ENCODE measurements at places on chromosomes 4 and X. TPM values are rescaled to one million over a fixed set of nuclear protein-coding genes. Genes with fewer than 3 reads are reported as not detected.

GRCh38 chr4:39021631-39022030 is 10.6 kb downstream of the TMEM156 start:
- H3K27me3 ChIP-seq = no peaks in the 10 kb centered on the region
- H3K27ac ChIP-seq = no peak overlapping the region
- DNase-seq = no peak

- no peak for DNase-seq
- H3K36me3 ChIP-seq = no peaks in the 10 kb centered on the region
- H3K27ac ChIP-seq = no peak overlapping the region
- H3K4me1 ChIP-seq = no peaks in the 10 kb centered on the region
- no peaks in the 10 kb centered on the region for H3K27me3 ChIP-seq
Observed at GRCh38 chr4:155005395-155006090, 202.9 kb upstream of the NPY2R start.

GRCh38 chrX:129785160-129785947 is 5.6 kb downstream of the SASH3 start:
- no peaks in the 10 kb centered on the region for H3K27me3 ChIP-seq
- peaks cover 68% of the 10 kb centered on the region for H3K36me3 ChIP-seq
- H3K27ac ChIP-seq = peak overlapping the region; percentile 62
- DNase-seq = no peak
- peaks cover 81% of the 10 kb centered on the region for H3K4me1 ChIP-seq

DNA sequence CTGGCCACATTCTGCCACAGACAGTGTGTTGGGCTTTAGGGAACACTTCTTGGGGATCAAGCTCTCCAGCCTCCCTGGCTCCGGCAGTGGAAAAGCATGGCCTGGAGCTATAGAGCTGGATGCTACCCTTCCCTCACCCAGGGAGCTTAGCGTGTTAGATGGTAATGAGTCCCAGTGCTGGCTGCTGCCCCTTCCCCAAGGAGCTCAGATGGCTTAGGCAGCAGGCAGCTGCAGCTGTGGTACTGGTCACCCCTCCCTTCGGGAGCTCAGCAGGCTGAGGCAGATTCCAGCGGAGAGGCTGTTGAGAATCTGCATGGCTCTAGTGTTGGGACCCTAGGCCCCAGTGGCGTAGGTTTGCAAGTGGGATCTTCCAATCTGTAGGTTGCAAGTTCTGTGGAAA is 19.5 kb downstream of the TMEM144 start:
- no peak overlapping the region for H3K27ac ChIP-seq
- no peaks in the 10 kb centered on the region for H3K27me3 ChIP-seq
- DNase-seq = no peak
- H3K36me3 ChIP-seq = no peaks in the 10 kb centered on the region

Gene F9
- total RNA-seq = not detected

- H3K36me3 ChIP-seq = no peaks in the 10 kb centered on the region
- no peaks in the 10 kb centered on the region for H3K27me3 ChIP-seq
- no peak overlapping the region for H3K27ac ChIP-seq
- no peak for DNase-seq
- no peaks in the 10 kb centered on the region for H3K4me1 ChIP-seq
Observed at GRCh38 chrX:125289209-125289608, 30.5 kb upstream of the TEX13C start.

Gene OSTC
- 32.2 TPM for total RNA-seq

GRCh38 chr4:88457307-88458103 is 586 bp downstream of the HERC5 start:
- DNase-seq = no peak
- H3K36me3 ChIP-seq = no peaks in the 10 kb centered on the region
- no peaks in the 10 kb centered on the region for H3K27me3 ChIP-seq
- peak overlapping the region; percentile 12 for H3K27ac ChIP-seq
- H3K4me1 ChIP-seq = peaks cover 11% of the 10 kb centered on the region
- peak overlapping the region; percentile 95 for H3K4me3 ChIP-seq

DNA sequence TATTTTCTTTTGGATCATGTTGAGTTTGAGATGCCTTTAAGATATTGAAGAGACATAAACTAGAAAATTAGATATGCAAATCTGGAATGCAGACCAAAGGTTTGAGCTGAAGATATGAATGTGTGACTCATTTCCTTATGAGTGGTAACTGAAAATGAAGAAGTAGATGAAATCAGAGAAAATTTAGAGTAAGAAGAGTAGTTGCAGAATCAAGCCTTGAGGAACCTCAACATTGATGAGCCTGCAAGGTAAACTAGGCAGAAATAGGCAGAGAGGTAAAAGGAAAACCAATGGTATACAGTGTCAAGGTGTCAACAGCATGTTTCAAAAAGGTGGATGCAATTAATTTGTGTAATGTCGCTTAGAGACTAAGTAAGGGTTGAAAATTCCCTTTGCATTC is 142.8 kb downstream of the MOSPD2 start:
- DNase-seq = no peak
- no peak overlapping the region for H3K27ac ChIP-seq
- no peak overlapping the region for H3K4me3 ChIP-seq
- no peaks in the 10 kb centered on the region for H3K4me1 ChIP-seq
- no peaks in the 10 kb centered on the region for H3K36me3 ChIP-seq

DNA sequence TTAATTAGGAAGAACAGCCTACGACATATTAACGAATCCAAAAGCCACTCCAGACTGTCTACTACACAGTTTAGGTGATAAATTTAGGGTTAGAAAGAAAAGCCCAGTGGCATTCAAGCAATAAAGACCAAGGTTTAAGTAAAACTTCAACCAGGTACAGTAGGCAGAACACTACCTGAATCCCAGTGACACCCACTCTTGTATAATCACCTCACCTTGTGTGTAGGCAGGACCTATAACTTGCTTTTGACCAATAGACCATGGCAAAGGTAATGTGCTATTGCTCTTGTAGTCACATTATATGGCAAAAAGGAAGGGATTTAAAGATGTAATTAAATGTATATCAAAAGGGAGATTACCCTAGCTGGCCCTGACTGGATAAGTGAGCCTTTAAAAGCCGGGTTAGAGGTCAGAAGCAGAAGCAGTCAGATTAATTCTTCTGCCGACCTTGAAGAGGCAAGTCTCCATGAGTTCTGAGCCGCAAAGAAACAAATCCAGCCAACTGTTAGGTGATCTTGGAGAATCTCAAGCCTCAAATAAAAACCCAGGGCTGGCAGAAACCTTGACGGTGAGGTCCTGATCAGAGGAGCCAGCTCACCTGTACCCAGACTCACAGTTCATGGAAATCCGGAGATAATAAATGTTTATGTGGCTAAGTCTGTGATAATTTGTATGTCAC is 8.8 kb downstream of the FSTL5 start:
- DNase-seq = no peak
- H3K27ac ChIP-seq = no peak overlapping the region
- H3K4me3 ChIP-seq = no peak overlapping the region
- no peaks in the 10 kb centered on the region for H3K36me3 ChIP-seq
- H3K27me3 ChIP-seq = no peaks in the 10 kb centered on the region

Gene MAMLD1
- total RNA-seq = 0.45 TPM

DNA sequence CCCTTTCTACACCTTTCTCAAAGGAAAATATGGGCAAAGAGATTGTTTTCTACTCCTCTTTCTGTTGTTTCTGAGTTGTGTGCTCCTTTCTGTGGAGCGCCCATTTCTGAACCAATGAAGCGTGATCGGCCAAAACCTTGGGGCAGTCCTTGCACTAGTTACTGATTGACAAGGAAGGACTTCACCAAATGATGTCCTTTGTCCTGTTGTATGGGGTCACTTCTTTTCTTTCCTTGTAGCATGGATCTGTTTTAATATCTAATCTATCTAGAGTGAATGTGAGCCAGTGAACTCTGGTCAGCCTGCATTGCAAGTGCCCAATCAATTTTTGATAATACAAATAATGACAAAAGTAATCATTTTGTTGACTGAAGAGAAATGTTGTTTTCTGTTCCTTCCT is 94.5 kb downstream of the EGF start:
- no peaks in the 10 kb centered on the region for H3K4me1 ChIP-seq
- no peak overlapping the region for H3K27ac ChIP-seq
- H3K36me3 ChIP-seq = no peaks in the 10 kb centered on the region
- no peak for DNase-seq

DNA sequence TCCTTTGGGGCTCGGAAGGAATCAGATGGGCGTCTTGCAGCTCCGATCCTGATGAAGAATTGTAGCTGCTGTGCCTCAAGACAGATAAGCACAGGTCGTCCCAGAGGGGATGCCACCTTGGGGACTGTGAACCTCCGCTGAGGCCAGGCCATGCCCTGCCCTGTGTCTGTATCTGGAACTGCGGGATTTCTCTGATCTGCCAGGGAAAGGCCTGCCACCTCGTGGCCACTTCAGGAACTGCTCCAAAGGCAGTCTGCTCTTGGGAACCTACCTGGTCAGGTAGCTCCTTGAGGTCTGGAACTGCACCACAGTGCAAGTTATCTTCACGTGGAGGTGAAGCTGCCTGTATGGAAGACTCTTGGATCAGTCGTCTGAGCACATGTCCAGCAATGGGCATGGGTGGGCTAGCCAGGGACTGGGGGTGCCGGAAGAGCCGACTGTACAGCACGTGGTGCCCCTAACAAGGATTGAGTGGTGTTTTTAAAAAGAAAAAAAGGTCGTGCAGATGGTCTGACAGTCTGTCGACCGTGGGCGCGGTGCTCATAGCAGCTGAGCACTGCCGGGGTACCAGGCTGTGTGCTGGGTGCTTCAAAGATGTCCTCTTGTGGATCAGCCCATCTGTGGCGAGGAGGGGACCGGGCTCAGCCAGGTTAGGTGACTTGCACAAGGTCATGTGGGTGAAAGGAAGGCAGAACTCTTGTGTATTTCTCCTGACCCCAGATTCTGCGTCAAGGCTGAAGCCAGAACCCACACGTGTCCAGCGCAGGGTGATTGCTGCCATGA is 3.1 kb upstream of the GRPEL1 start:
- peaks cover 27% of the 10 kb centered on the region for H3K4me1 ChIP-seq
- H3K4me3 ChIP-seq = no peak overlapping the region
- H3K36me3 ChIP-seq = no peaks in the 10 kb centered on the region

GRCh38 chr4:68906780-68907137 is 44.8 kb downstream of the UGT2A3 start:
- no peak overlapping the region for H3K27ac ChIP-seq
- no peak for DNase-seq
- H3K27me3 ChIP-seq = no peaks in the 10 kb centered on the region
- H3K4me3 ChIP-seq = no peak overlapping the region
- no peaks in the 10 kb centered on the region for H3K36me3 ChIP-seq
- no peaks in the 10 kb centered on the region for H3K4me1 ChIP-seq

DNA sequence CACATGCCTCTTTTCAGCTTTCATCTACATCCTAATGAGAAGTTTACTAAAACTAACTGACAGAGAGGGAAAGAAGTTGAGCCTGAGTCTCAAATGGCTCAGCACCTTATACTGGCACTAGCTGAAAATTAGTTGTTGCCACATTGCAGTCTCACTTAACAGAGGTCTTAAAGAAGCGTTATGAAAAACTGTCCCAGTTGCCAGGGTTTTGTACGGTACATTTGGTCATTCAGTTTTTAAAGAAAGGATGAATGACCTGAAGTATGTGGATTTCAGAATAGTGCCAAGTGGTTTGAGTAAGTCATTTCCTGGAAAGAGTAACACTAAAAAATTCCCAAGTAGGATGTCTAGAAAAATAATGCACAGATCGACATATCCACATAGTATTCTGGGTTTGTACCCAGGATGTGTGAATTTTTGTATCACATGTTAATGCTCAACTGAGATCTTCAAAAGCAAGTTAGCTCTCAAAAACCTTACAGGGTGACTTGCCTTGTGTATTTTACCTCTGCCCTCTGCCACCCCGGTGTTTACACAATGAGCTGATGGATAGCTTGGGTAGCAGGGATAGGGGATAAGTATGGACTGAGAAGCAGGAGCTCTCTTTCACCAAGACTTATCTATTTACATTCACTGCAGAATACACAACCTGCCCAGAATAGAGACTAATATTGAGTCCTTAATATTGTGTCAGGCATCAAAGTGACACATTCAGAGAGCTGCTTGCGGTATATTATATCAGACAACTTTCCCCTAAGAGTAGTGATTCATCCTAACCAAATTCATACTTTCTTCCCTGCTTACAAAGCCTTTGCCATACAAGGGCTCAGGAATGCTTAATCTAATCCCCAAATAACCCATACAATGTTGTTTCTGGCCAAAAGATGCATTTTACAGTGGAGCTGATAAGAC is 1075.7 kb upstream of the PABPC4L start:
- H3K27me3 ChIP-seq = no peaks in the 10 kb centered on the region
- no peak overlapping the region for H3K27ac ChIP-seq
- no peaks in the 10 kb centered on the region for H3K36me3 ChIP-seq
- no peak for DNase-seq

DNA sequence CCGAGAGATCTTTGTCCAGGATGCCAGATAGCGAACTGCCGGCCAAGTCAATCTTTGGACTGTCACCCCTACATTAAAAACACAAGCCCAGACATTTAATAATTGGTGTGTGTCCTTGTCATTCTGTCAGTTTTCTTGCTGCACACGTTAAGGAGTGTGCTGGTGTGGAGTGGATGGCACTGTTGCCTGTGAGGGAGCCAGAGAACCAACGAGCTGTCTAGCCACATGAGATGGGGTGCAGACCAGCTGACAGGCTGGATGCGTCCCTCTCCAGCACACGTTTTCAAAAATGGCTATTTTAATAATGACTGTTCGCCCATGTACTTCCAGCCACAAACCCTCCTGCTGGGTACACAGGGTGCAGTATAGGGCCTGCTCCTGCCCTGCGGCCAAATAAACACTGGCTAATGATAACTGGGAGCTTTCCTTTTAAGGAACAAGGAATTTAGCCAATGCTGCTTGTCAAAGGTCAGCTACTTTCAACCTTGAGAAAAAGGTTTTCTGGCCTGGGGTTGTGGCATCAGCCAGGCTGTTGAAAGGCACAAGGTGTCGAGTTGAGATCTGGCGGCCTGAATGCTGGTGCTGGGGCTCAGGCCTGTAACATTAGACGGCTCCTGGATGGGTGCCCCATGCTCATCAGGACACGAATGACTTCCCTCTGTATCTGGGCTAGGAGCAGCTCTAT is 54.0 kb upstream of the MAP3K15 start:
- no peak for DNase-seq
- H3K4me1 ChIP-seq = peaks cover 10% of the 10 kb centered on the region
- no peak overlapping the region for H3K27ac ChIP-seq
- no peak overlapping the region for H3K4me3 ChIP-seq
- H3K36me3 ChIP-seq = peaks cover 9% of the 10 kb centered on the region
- H3K27me3 ChIP-seq = no peaks in the 10 kb centered on the region

DNA sequence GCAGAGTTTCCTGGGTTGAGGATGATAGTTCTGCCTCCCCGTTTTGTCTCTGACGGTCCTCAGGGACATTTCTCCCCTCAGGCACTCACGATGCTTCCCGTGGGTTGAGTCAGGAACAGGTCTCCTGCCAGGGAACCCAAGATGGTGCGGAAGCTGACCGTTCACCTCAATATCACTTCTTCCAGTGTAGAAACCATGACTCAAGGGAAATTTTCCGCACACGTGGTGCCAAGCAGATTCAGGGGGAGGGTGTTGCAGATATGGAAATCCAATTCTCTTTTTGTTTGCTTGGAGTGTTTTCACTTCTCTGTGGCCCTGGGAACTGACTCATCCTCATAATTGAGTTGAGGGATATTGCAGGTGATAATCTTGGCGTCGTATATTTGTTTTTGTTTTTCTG is 46.7 kb downstream of the CXorf49B start:
- no peaks in the 10 kb centered on the region for H3K4me1 ChIP-seq
- H3K36me3 ChIP-seq = no peaks in the 10 kb centered on the region
- no peak for DNase-seq
- no peaks in the 10 kb centered on the region for H3K27me3 ChIP-seq
- H3K4me3 ChIP-seq = no peak overlapping the region
- H3K27ac ChIP-seq = no peak overlapping the region

Gene LINC00632
- 0.16 TPM for total RNA-seq

Gene TEX11
- total RNA-seq = not detected

GRCh38 chrX:106927023-106927422 is 6.8 kb downstream of the CLDN2 start:
- H3K36me3 ChIP-seq = no peaks in the 10 kb centered on the region
- no peak overlapping the region for H3K4me3 ChIP-seq
- no peak overlapping the region for H3K27ac ChIP-seq

Gene HMX1
- not detected for total RNA-seq

- no peak overlapping the region for H3K27ac ChIP-seq
- no peak overlapping the region for H3K4me3 ChIP-seq
- H3K4me1 ChIP-seq = no peaks in the 10 kb centered on the region
Observed at GRCh38 chr4:107950746-107951540, 19.6 kb downstream of the CYP2U1 start.

Measured in natural killer cell (primary cell).